ENCODE measurements at places on chromosomes 12 and 14. TPM values are rescaled to one million over a fixed set of nuclear protein-coding genes. Genes with fewer than 3 reads are reported as not detected.

Gene IQSEC3
- 0.14 TPM for total RNA-seq

Gene ERP27
- total RNA-seq, result 0.57 TPM

Gene SLC17A8
- not detected for total RNA-seq

Gene KRT75
- not detected for total RNA-seq

Gene SLCO1B1
- total RNA-seq, result 0.45 TPM

Gene RNU6-7
- total RNA-seq, result not detected

Gene OASL
- 0.91 TPM for total RNA-seq

Gene NKX2-1
- not detected for total RNA-seq

Gene CDCA4
- 12.3 TPM for total RNA-seq

Gene CLEC9A
- not detected for total RNA-seq

Gene RBP5
- 2.4 TPM for total RNA-seq

Gene CACNA2D4
- 9.4 TPM for total RNA-seq

Gene LIN7A
- total RNA-seq, result 5.4 TPM

Gene NELL2
- total RNA-seq, result 7.2 TPM

Gene HOXC10
- 7.2 TPM for total RNA-seq

Gene TEAD4
- total RNA-seq, result 9.9 TPM

Gene GDF3
- not detected for total RNA-seq

Gene PLA2G1B
- not detected for total RNA-seq

Gene PLEKHD1
- total RNA-seq, result 0.40 TPM

Gene ADAMTS20
- total RNA-seq, result not detected

Gene CLECL1
- not detected for total RNA-seq

Gene RNASE13
- total RNA-seq, result 0.57 TPM

Gene FERMT2
- total RNA-seq, result 38.8 TPM

Gene NOS1
- total RNA-seq, result 2.6 TPM

Gene LPAR5
- 1.9 TPM for total RNA-seq

Gene BICDL1
- total RNA-seq, result 8.6 TPM

Gene B4GALNT1
- total RNA-seq, result 2.2 TPM

Gene VDR
- 4.3 TPM for total RNA-seq

Gene ERBB3
- total RNA-seq, result 117 TPM

Gene KLHDC1
- 7.7 TPM for total RNA-seq

Gene SMCO3
- not detected for total RNA-seq

Gene ARHGAP9
- total RNA-seq, result 13.6 TPM

Gene PTCSC3
- not detected for total RNA-seq

Gene OR6C68
- total RNA-seq, result not detected

Gene EML5
- total RNA-seq, result 8.3 TPM

Gene SERPINA12
- 1.1 TPM for total RNA-seq

Gene LETMD1
- total RNA-seq, result 63.3 TPM

Gene C12orf75
- total RNA-seq, result 47.1 TPM

Gene RPGRIP1
- total RNA-seq, result 0.09 TPM

Gene RACGAP1
- total RNA-seq, result 18.9 TPM

Gene ALX1
- not detected for total RNA-seq

Gene COCH
- total RNA-seq, result 8.5 TPM

Gene IAPP
- not detected for total RNA-seq

Gene CD69
- 1.9 TPM for total RNA-seq

Gene TMTC1
- total RNA-seq, result 12.9 TPM

Gene ADAM20
- total RNA-seq, result 0.96 TPM

Gene RASSF9
- 1.4 TPM for total RNA-seq

Gene ZNF605
- total RNA-seq, result 9.6 TPM

Gene SERPINA3
- total RNA-seq, result 505 TPM

Gene WNT5B
- total RNA-seq, result 65.4 TPM
